ENCODE measurements at places on chromosomes 7 and 10.

- no peak for DNase-seq
Observed at GRCh38 chr7:5420067-5420880, 3.4 kb downstream of the TNRC18 start.

DNA sequence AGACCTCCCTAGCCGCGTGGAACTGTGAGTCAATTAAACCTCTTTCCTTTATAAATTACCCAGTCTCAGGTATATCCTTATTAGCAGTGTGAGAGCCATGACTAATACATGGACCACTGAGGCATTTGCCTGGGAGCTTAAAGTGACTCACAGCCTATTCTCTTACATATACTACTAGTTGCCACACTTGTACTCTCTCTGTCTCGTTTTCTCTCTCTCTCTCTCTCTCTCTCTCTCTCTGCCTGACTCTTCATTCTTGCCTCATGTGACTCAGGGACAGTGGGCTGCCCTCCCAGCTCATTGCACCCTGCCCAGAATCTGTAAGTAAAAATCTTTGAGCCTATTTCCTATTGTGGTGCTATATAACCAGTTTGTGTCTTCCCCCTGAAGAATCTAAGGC, 238.5 kb upstream of the MAGI2 start:
- DNase-seq, result no peak

GRCh38 chr10:127911218-127911866, 4.4 kb downstream of the PTPRE start:
- DNase-seq, result no peak

DNA sequence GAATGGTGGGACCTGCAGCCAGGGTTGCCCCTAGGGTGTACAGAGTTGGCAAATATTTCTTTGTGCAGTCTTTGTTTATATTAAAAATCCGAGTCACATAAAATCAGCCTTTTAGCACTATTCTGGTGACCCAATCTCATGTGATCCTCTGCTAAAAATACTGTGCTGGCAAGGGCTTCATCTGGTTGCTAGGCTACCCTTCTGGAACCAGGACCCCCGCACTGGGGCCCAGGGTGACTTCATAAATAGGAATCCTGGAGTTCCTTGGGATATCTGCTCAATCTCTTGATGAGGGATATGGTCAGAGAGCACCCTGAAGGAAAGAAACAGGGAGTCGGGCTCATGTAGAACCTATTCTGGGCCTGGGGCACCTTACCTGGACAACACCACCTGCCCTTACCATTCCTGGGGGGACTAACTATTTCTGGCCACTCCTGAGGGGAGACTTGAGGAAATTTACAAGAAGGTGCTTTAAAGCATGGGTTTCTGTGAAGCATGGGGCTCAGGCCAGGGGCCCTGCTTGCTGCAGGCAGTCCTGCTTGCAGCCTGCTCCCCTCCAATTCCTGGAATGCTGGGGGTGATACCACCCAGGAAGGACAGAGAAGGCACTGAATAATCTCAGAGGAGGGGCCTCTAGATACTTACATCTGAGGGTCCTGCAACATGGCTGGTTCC, 44.7 kb downstream of the SH2D4B start:
- DNase-seq, result no peak

- DNase-seq, result no peak
Observed at GRCh38 chr7:21370283-21370982, 57.5 kb upstream of the SP4 start.

GRCh38 chr10:11097686-11098085, 80.0 kb downstream of the CELF2 start:
- no peak for DNase-seq

DNA sequence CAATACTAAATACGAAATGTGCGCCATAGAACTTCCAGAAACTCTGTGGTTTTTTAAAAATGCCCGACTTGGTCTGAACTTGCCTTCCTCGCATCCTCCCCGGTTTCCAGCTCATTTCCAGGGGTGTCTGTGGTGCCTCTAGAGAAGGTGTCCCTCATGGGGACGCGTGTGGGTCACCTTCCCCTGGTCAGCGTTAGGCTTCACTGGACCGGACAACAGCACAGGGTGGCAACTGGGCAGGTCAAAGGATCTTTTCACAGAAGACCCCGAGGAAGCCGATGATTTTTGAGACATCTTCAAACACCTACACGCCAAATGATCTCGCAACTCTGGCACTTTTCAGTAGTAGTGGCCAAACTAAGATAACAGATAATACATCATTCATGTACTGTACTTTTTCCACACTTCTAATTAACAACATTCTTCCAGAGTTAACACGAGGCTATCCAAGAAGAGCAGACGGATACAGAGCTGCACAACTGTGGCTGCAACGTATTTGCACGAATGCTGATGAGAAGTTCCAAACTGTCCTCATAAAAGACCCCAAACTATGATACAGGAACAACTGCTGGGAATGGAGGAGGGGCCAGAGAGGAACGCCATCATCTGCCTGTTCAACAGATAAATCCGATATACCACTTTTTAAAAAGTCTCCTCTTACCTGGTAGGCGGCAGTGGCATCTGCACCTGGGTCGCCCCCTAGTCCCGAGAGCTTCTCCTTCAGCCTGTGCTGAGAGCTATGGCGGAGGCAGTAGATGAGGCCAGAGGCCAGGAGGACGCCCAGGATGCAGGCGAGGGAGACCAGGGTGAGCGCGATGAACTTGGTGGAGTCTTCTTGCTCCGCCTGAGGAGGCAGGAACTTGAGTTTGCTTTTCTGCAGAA, 345.5 kb downstream of the DNAJB6 start:
- DNase-seq, result no peak

- no peak for DNase-seq
Observed at GRCh38 chr10:71241114-71241829, 28.9 kb downstream of the UNC5B start.

GRCh38 chr10:27701938-27702537, 43.6 kb downstream of the MKX start:
- DNase-seq, result no peak

GRCh38 chr7:148622887-148623585, 32.5 kb downstream of the C7orf33 start:
- peak; percentile 78 for DNase-seq

GRCh38 chr10:91250341-91250740, 29.9 kb downstream of the PCGF5 start:
- DNase-seq, result no peak

DNA sequence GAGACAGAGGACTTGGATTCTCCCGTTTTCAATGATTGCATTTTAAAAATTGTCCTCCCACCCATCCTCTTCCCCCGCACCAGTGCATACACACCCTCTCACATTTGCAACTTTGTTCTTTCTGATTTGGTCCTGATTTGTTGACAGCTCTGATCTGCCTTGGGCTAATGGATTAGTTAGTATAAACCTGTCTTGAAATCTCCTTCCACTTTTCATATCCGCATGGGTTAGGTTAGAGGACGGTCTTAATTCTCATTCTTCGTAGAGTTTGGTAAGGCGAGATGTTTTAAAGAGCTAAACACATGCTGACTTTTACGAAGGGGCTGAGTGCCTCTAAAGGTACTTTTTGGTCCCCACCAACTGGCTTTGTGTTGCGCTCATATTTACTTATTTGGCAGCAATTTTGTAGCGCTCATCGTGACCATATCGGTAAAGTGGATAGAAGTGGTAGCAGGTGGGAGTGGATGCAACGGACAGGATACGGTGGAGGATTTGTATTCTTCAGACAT, 1.1 kb downstream of the AHR start:
- DNase-seq, result no peak

DNA sequence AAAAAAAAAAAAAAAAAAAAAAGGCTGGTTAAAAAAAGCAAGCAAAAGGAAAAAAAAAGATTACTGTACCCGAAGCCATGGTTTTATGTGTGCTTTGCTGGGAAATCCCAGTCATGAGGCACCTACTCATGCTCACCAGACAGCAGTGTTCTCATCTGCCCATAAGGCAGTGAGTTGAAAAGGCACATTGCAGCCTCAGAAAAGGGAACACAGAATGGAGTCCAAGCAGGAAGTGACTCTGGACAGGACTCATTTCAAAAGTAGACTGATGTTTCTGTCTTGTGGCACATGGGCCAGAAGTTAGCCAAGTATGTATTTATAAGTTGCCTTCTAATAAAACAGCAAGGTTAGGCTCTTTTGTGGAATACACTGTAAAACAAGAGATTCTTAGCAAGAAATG, 40.2 kb downstream of the PDSS1 start:
- no peak for DNase-seq

DNA sequence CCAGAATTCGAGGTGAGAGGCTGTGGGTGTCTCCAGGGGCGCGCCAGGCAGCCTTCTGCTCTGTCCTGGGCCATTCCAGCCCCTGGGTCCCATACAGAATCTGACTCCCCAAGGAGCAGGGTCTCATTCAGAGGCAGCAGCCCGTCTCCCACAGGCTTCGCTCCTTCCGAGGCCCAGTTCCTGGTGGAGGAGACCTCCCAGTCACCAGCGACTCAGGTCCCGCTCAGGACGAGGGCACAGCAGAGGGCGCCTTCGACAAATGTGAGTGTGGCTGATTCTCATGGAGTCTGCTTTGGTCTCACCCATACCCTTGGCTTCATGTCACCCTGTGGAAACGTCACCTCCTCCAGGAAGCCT, 81.8 kb upstream of the GPR26 start:
- no peak for DNase-seq

- DNase-seq, result no peak
Observed at GRCh38 chr10:76641215-76641614, 996.4 kb downstream of the KCNMA1 start.

DNA sequence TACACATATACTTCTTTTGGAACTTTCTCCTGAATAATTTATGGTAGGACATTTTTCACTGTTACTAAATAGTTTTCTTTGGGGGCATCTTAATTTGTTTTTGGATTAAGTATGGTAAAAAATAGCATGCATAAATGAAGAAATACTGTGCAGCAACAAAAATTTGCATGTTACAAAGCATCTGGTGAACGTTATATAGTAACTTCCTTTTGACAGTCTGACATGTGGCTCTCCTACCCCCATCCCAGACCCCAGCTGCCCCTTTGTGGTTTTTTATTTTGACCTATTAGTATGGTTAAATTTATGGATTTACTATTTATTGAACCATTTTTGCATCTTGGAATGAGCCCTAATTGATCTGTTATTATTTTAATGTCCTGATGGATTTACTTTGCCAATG, 9.9 kb downstream of the TASOR2 start:
- DNase-seq, result no peak

DNA sequence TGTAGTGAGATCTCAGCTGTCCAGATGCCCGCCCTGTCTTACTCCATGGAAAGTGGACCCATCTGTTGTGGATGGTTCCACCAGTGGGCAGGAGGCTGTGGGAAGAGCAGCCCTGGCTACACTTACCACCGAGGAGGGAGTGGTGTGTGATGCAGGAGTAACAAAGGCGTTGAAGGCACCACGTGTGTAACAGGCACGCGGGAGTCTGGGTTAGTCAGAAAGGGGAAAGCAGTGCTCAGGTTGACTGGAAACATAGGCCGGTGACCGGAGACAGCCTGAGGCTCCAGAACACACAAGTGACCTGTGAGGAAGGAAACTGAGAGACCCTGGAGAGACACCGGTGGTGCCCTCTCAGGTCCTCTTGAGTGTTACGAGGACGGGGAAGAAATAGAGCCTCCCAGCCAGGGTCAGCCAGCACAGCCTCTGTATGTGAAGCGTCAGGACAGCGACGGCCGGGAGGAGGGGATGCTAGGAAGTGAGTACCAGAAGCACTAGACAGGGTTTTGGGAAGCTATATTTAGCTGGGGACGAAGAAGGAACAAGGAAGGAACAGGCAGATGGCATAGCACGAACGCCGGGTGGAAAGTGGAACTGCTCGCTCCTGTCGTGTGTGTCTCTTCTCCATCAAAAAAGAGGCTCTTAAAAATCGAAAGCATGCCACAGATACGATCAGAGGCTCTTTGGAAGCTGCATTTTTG, 51.7 kb downstream of the DAGLB start:
- DNase-seq, result no peak

DNA sequence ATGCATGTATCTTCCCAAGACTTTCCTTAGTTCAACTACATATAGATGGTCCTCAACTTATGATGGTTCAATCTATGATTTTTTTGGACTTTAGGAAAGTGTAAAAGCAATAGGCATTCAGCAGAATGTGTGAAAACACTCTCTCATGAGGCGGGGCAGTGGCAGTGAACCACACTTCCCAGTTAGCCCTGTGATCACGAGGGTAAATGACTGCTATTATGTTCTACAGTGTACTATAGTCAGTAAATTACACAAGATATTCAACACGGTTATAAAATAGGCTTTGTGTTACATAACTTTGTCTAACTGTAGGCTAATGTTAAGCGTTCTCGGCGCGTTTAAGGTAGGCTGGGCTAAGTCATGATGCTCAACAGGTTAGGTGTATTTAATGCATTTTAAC, 169.3 kb downstream of the AMPH start:
- DNase-seq, result no peak

GRCh38 chr7:55164527-55164926, 145.7 kb downstream of the EGFR start:
- no peak for DNase-seq

- DNase-seq, result no peak
Observed at GRCh38 chr7:43198599-43199090, 86.2 kb downstream of the HECW1 start.

GRCh38 chr7:23955145-23955544, 245.1 kb downstream of the STK31 start:
- no peak for DNase-seq

DNA sequence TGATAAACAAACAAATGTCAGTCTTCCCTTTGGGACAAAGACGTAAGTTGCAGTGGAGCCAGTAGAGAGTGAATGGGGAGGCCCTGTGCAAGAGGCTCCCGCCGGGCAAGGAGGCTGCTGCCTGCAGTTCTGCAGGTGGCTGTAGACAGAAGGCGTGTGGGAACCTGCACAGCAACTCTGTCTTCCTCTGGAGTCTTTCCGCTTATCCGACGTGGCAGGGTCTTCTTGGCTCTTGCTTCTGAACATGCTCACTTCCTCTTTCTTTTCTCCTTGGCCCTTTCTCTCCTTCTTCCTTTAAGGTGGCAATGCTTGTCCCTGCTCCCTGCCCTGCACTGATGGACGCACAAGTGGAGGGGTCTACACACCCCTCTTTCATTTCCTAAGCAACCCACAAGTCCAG, 122.5 kb downstream of the HIPK2 start:
- no peak for DNase-seq

DNA sequence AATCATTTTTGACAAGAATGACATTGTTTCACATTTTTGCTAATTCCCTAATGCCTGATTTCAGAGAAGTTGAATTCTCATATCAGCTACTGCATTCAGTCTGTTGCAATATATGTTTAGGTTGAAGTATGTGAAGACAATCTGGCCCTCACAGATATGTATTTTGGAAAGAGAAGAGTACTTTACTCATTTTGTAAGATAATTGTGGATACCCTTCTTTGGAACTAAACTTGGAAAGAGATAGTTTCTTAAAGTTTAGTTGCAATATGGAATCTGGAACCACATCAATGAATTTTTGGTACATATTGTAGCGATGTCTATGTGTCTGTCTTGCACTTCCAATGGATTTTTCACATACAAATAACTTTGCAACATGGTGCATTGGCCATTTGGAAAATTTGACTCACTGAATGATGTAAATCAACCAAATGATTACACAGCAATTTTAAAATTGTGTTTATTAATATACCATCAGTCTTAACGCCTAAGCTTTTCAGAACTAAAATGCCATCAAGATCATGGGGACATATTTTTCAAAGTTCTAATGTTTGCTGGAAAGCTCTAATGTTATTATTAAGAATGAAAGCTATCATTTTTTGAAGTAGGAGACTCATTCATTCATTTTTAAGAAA, 39.3 kb upstream of the TMEM26 start:
- no peak for DNase-seq

Data from NCI-H1092 (cell line).